Activated CD8-positive, alpha-beta T cell treated with anti-CD3 and anti-CD28 coated beads for 36 hours (primary cell): ENCODE measurements at places on chromosomes 7 and 10. TPM values are rescaled to one million over a fixed set of nuclear protein-coding genes. Genes with fewer than 3 reads are reported as not detected.
A peak's percentile ranks its signal among the peaks of the same experiment; 100 is the strongest.

- peaks cover 10% of the 10 kb centered on the region for H3K27me3 ChIP-seq
- no peak for DNase-seq
- H3K4me1 ChIP-seq = peaks cover 5% of the 10 kb centered on the region
- no peaks in the 10 kb centered on the region for H3K36me3 ChIP-seq
Observed at GRCh38 chr7:90611115-90611514, 15.0 kb downstream of the CDK14 start.

GRCh38 chr7:38398725-38399321 lies 125.4 kb upstream of the TARP start:
- no peak overlapping the region for H3K27ac ChIP-seq
- peak; percentile 70 for DNase-seq
- H3K27me3 ChIP-seq = peaks cover 5% of the 10 kb centered on the region
- H3K4me3 ChIP-seq = no peak overlapping the region
- H3K36me3 ChIP-seq = no peaks in the 10 kb centered on the region

- H3K4me3 ChIP-seq = no peak overlapping the region
- peaks cover 25% of the 10 kb centered on the region for H3K36me3 ChIP-seq
- DNase-seq = no peak
- no peaks in the 10 kb centered on the region for H3K27me3 ChIP-seq
- H3K27ac ChIP-seq = no peak overlapping the region
Observed at GRCh38 chr10:73139251-73139650, 28.6 kb downstream of the ECD start.

The SORCS1 gene
- not detected for total RNA-seq

The CALML3 gene
- not detected for total RNA-seq

The SLF2 gene
- 31.9 TPM for total RNA-seq
